ENCODE measurements at places on chromosomes 1 and 21. TPM values are rescaled to one million over a fixed set of nuclear protein-coding genes. Genes with fewer than 3 reads are reported as not detected.

RRP1B gene
- total RNA-seq, result 16.5 TPM

DNA sequence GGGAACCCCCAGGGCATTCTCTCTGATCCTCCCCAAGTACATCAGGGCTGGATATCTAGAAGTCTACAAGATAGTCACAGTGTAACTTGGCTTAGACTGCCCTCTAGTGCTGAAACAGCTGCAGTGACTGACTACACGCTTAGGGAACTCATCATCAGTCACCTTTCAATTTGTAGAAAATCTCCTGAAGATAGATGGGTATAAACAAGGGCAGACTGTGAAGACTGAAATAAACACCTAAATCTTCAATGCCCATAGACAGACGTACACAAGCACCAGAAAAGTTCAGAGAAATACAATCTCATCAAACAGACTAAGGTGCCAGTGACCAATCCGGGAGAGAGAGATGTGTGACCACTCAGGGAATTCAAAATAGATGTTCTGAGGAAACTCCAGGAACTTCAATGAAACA lies 46.6 kb downstream of the PACC1 start:
- peak; percentile 58 for DNase-seq

DNA sequence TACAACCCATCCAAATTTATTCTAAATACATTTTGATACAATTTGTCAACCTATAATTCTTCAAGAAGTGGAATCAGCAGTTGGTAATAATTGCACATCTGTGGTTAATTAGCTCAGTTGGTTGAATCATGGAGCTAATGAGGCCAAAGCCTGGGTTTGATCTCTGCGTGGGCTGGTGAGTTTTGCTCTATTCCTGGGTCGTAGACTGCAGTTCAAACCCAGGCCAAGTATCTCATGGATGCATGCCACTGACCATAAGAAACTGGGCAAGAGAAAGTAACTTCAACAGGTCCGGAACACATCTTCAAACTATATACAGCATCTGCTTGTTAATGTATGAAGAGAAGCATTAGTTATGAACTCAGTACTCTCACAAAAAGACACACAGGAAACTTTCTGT lies 779.7 kb downstream of the USP25 start:
- no peak for DNase-seq

- DNase-seq, result no peak
These were observed 84.7 kb upstream of the LYPLAL1 start for GRCh38 chr1:219088778-219089557.

DNA sequence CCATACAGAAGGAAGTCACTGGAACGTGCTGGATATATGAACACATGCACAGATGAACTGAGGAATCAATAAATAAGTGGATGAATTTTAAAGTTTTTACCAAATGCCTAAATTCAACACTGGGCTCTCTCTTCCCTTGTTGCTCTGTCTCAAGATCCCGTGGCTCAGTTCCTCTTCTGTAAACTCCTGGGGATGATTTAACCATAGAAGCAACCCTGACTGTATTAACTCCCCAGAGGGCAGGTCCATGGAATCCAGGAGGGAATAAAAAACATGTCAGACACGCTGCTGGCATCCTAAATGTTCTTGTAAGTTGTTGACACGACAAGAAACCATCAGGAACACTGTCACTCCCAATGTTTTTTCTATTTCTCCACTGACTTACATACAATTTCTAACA lies 45.3 kb upstream of the GPR157 start:
- no peak for DNase-seq

GRCh38 chr1:109732390-109732881 lies 8.4 kb downstream of the GSTM3 start:
- DNase-seq, result no peak

GRCh38 chr1:14474856-14475255 lies 123.6 kb upstream of the KAZN start:
- no peak for DNase-seq

S100A5 gene
- not detected for total RNA-seq

- DNase-seq, result peak; percentile 69
These were observed 25.0 kb downstream of the WNT4 start for GRCh38 chr1:22117851-22118250.

PGLYRP3 gene
- total RNA-seq, result not detected

DNA sequence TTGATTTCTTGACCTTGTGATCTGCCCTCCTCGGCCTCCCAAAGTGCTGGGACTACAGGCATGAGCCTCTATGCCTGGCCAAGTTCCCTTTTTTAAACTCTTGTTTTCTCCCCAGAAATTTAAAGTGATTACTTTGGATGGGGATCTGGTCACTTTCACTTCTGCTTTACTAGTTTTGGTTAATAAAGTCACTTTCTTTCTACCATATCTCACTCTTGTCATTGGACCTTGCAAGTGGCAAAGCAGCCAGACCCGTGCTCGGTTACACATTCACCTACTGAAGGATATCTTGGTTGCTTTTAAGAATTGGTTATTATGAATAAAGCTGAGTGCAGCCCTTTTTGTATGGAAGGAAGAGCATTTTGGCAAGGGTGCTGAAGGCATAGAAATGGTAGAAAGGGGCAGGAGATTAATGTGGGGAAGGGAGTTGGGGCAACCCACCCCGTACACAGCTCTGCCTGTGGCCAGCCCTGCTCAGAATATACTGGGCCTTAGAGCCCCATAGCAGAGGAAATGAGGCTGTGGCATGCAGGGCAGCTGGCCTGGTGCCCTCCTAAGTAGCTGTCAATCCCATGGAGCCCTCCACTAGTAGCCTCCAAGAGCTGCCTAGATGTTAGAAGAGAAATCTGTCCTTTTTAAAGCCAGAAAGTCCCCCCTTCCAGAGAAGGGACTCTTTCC lies 40.7 kb downstream of the CD2 start:
- no peak for DNase-seq

KRTAP10-9 gene
- total RNA-seq, result not detected

DNA sequence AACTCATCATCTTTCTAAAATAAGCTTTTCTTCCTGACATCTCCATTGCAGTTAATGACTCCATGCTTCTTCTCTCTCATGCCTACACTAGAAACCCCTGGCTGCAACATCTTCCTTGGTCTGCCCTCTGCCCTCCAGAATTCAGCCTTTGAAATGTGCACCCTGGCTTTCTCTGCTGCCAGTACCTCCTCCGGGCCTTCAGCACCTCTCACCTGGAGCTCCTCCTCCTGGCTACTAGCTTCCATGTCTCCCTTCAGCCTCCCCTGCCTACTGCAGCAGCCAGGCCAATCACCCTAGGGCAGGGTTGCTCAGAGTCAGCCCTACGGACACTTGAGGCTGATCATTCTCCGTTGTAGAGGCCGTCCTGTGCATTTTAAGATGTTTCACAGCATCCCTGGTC lies 18.3 kb downstream of the SUSD4 start:
- no peak for DNase-seq

C1orf116 gene
- total RNA-seq, result 45.1 TPM

KRTAP19-1 gene
- not detected for total RNA-seq

NBPF6 gene
- not detected for total RNA-seq

LCE3D gene
- not detected for total RNA-seq

- DNase-seq, result no peak
These were observed 26.8 kb upstream of the RASAL2 start for GRCh38 chr1:178066908-178067614.

DNA sequence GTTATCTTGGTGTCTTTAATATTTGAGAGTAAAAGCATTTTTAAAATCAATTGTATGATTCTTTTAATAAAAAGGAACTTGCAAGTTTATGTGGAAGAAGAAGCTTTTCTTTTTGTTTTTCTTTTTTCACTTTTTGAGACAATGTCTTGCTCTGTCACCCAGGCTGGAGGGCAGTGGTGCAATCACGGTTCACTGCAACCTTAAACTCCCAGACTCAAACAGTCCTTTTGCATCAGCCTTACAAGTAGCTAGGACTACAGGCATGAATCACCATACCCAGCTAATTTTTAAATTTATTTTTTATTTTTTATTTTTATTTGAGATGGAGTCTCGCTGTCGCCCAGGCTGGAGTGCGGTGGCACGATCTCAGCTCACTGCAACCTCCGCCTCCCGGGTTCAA lies 34.1 kb downstream of the CMPK1 start:
- no peak for DNase-seq

DNA sequence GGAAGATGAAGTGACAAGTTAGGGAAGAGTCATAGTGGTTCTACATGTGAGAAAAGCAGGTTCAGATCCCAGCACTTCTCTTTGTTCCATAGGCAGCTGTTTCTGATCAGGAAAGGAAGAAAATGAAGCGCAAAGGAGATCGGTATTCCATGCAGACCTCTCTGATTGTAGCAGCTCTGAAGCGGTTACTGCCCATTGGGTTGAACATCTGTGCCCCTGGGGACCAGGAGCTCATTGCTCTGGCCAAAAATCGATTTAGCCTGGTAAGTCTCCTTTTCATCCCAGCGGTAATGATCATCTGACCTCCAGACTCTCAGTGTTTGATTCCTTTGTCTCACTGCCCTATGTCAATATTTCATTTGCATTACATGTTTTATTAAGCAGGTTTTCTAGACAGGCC lies 173.6 kb downstream of the ZP4 start:
- no peak for DNase-seq

DNA sequence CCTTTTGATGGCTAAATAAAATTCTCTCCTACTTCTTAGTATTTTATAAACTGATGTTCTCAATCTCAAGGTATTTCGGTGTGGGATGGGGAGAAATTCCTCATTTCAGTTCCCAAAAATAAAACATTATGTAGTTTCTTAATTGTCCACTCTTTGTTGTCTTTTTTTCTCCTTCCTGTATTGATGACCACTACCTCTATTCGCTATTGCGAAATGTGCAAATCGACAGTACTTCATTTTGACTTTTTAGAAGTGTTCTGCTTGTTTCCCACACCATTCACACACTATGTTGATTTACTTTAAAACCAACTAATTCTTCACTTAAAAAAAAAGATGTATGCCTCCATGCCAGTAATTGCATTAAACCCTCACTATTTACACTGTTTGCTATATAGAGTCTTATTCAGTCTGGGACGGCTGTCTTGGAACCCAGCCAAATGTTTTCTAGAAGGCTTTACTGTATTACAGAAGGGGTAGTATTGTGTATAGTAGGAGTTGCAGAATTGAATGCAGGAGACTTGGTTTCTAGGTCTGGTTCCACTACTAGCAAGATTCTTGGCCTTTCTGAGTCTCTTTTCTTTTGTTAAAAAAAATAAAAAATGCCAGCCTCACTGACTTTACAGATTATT lies 5.6 kb downstream of the RNF2 start:
- DNase-seq, result no peak

DNA sequence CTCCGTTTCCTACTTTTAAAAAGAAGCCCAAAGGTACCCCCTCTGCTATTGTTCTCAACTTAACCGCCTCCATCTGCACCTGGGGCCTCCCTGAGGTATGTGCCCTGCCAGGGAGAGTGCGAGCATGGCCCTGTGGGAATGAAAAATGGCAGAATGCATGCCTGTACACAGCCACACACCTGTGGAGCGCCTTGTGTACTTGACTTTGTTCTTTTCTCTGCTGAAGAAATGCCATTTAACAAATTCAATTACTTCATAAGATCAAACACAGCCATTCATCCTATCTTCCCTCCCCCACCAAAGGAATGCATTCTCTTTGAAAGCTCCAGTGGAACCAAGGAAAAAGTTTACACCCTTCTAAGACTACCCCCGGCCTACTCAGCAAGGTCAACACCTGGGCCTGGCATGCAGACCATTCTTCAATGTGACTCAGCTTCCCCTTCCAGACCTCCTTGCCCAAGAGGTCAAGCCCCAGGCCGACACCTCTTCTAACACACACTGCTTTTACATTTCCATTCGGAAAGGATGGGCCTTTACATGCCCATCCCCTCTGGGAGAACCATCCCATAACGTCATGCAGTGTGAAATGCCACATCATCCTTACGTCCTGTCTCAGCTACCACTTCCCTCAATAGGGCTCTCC lies 123.7 kb downstream of the SMYD2 start:
- DNase-seq, result no peak

DNA sequence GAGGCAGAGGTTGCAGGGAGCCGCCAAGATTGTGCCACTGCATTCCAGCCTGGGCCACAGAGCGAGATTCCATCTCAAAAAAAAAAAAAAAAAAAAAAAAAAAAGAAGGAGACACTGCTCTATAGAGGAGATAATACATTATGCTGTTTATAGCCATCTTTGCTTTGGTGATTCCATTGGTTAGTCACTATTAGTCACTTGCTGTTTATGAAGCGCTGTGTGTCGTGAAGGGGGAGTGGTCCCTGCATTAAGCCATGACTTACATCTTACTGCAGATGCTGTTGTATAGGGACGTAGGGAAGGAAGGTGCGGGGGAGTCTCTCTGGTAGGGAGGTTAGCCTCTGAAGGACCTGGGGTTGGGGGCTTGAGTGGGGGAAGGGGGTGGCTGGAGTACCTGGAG lies 48.3 kb downstream of the HUNK start:
- DNase-seq, result no peak

DNA sequence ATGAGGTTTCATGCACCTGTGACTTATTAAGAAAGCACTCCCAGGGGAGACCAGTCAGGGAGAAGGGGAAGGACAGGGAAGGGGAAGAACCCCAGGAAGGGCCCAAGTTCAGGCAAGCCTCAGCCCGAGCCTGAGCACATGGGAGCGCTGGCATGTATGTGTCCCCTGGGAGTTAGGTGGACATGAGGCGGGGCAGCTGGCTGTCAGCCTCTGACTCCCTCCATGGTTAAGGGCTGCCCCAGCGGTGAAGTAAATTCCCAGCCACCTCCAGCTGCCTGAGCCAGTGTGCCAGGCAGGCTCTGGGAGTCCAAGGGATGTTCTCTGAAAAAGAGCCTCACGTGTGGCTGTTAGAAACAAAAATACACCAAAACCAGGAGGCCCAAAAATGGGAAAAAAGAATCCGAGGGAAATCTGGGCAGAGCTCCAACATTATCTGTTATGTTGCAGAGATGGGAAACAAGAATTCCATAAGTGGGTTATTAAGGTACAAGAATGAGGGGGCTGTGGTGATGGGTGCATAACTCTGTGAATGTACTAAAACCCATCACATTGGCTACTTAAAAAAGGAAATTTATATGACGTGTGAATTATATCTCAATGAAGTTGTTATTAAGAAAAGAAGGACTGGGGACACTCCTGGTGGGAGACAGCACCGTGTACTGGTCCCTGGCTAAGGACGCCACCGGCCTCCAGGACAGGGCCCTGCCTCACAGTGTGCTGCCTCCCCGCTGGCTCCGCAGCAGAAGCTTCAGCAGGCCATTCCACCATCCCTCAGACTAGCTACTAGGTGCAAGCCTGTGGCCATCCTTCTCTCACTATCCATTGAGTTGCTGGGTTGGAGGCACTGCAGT lies 18.7 kb downstream of the DMRTB1 start:
- no peak for DNase-seq

- peak; percentile 16 for DNase-seq
These were observed 56.8 kb upstream of the GNG12 start for GRCh38 chr1:67889953-67890567.

DNA sequence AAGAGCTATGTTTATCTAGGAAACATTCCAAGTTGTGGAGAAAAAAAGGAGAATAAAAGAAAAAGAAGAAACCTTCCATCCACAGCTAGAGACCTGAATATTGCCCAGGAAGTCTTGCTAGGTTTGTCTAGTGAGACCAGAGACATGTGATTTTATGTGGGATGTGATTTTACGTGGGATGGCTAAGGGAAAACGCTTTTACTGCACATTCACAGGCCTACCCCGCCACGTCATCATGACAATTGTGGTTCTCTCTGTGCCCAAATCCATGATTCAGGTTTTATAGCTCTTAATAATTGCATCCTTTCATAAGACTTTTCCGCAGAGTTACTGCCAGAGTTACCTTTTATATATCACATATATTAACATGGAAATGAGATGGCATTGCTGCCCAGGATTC lies 86.4 kb upstream of the SSX2IP start:
- DNase-seq, result no peak

GRCh38 chr1:162196387-162196786 lies 126.9 kb downstream of the NOS1AP start:
- peak; percentile 50 for DNase-seq

GRCh38 chr1:199109160-199109559 lies 470.3 kb downstream of the PTPRC start:
- no peak for DNase-seq

PRAMEF33 gene
- not detected for total RNA-seq

- no peak for DNase-seq
These were observed 58.9 kb downstream of the MAP3K7CL start for GRCh38 chr21:29189353-29189752.
